Panc1 (cell line): ENCODE measurements at places on chromosomes 5 and 9.

GRCh38 chr9:7234144-7234543 lies 476.4 kb downstream of the KDM4C start:
- no peak for DNase-seq

DNA sequence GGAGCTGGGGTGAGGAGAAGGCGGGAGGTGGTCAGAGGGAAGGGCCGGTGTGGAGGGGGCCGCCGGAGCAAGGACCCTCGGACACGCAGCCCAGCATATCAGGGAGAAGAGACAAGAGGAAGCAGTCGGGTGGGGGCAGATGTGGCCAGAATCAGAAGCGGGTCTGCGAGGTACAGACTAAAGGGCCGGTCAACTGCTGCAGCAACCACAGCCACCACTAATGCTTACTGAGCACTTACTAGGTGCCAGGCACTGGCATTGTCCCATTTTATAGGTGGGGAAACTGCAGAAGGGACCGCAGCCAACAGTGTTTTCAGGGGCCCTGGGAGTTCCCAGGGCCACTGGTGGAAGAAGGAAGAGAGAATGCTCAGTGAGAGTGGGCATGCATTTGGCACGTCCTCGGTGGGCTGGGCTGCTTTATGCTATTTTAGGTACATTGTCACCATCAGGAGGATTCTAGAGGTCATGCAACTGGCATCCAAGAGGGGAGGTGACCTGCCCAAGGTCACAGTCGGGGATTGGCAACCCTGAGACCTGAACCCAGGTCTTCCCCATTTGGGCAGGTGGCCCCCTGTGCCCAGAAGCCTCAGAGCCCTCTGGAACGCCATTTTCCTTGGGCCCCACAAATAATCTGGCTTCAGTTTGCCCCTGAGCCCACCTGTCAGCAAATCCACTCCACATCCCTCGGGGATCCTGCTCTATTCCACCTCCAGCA lies 53.4 kb downstream of the DUSP1 start:
- DNase-seq = no peak

DNA sequence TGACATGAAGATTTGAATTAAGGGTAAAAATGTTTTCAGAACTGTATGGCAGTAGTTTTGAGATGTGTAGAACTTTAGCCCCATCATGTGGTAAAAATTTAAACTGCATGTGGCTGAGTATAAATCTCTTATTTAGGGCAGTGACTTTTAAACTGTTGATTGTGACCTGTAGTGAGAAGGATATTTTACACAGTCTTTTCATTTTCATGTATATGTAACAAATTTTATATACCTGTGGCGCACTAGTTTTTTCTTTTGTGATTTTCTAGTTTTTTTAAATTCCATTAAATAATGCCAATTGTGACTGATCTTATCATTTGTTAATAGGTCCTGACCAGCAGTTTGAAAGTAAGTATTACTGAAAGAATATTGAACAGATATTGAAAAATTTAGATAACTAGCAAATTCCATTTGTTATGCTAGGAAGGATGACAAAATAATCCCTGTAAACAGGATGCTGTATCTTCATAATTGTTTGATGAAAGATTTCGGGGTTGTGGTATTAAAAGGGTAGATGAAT lies 47.2 kb downstream of the GPBP1 start:
- DNase-seq = peak; percentile 62

DNA sequence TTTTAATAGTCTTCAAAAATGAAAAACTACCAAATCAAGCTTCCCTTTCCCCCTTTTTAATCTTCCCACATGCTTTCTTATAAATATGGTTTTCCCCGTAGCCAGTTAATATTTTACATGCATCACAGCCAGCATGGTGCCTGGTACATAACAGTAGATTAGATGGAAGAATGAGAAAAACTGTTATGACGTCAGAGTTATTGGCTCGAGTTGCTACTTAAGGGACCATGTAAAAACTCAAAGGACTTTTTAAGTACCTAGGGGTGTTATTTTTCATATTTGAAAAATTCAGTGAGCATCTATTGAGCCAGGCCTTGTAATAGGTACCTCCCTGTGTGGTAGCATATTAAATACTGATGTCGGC lies 176.4 kb downstream of the SMARCA2 start:
- DNase-seq = no peak

GRCh38 chr9:83706676-83707517 lies 861 bp downstream of the UBQLN1 start:
- no peak for DNase-seq

GRCh38 chr5:13567819-13568218 lies 376.7 kb downstream of the DNAH5 start:
- DNase-seq = no peak

DNA sequence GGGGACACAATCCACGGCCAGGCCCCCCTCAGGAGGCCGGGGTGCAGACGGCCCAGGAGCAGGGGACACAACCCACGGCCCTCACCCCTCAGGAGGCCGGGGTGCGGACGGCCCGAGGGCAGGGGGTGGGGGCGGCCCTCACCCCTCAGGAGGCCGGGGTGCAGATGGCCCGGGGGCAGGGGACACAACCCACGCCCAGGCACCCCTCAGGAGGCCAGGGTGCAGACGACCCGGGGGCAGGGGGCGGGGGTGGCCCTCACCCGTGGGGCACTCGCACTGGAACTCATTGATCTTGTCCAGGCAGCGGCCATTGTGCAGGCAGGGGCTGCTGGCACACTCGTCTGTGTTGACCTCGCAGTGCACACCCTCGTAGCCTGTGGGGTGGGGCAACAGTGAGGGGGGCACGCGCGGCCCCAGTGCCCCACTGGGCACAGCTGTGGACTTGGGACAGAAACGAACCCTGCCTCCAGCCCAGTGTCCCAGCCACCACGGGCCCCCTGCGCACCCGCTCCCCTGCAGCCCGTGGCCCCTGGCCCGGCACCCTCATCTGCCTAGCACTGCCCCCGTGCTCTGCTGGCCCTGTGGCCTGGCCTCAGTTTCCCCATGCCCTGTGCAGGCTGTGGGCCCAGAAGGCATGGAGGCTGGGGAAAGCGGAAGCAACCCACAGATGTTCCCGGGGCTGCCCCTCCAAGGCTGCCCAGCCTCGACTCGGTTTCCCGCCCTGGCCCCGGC lies 28.7 kb downstream of the NOTCH1 start:
- no peak for DNase-seq
